ENCODE measurements at places on chromosomes 1 and 21. TPM values are rescaled to one million over a fixed set of nuclear protein-coding genes. Genes with fewer than 3 reads are reported as not detected.

The NCAM2 gene
- total RNA-seq: not detected

The CHRNB2 gene
- total RNA-seq: 0.22 TPM

The UMODL1 gene
- total RNA-seq: 0.22 TPM

The LRRC39 gene
- 0.88 TPM for total RNA-seq

The LINGO4 gene
- not detected for total RNA-seq

The RGS8 gene
- total RNA-seq: not detected

The RPTN gene
- not detected for total RNA-seq

DNA sequence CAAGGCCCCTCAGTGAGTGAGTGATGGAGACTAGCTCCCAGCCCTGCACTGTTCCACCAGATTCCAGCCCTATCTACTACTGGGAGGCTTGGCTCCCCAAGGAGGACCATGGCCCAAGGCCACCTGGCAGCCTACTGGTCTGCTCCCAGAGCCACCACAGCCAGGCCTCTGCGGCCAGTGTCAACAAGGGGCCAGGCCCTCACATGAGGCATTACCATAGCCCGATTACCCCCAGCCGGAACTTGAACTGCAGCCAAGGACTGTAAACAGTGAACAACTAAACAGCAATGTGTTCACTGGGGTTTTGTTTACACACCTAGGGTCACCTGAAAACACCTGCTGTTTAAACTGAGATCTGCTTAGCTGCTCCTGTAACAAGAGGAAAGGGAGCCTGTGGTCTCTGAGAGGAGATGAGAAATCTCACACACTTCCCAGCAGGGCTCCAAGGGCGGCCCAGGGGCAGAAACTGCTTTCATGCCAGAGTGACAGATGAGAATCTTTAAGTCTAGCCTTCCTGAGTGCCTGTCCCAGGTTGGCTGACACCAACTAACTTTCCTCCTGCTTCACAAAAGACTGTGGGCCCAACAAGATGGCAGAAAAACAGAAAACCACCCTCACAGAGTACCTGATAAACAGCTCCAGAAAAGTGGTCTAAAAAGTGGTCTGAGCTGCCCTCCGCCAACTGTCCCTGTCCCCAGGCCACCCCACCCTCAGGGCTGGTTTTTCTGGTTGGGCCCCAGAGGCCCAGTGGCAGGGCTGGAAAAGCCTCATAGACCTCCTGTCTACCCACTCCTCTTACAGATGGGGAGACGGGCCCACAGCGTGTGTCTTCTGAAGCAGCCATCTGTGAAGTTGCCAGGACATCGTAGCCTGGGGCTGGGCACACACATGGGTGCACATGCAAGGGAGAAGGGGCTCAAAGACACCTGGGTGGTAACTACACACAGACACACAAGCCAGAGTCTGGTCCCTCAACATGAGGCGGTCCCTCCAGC is 28.8 kb downstream of the MEF2D start:
- peak; percentile 93 for DNase-seq

GRCh38 chr1:56363007-56363770 is 216.2 kb downstream of the PLPP3 start:
- no peak for DNase-seq

DNA sequence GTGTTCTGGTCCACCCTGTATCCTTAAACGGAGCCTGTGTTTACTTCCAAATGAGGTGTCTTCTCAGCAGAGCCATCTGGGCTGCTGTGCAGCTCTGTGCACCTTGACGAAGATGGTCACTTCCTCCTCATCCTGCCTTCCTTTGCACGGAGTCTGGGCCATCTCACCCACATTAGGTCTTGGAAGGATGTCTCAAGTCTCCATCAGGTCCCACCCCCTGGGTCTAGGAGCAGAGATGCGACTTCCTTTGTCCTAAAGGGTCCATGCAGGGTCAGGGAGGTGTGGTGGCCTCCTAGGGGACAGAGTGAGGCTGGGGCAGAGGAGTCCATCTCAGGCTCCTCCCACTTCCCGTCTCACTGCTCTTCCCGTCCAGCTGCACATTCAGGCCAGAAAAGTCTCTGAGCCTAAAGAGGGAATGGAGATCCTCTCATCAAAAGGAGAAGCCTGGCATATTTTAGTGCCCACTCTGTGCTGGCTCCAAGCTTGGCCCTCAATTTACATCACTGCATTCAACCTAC is 209.2 kb downstream of the MATN1 start:
- no peak for DNase-seq

GRCh38 chr1:216921866-216922265 is 198.6 kb upstream of the ESRRG start:
- DNase-seq: no peak

DNA sequence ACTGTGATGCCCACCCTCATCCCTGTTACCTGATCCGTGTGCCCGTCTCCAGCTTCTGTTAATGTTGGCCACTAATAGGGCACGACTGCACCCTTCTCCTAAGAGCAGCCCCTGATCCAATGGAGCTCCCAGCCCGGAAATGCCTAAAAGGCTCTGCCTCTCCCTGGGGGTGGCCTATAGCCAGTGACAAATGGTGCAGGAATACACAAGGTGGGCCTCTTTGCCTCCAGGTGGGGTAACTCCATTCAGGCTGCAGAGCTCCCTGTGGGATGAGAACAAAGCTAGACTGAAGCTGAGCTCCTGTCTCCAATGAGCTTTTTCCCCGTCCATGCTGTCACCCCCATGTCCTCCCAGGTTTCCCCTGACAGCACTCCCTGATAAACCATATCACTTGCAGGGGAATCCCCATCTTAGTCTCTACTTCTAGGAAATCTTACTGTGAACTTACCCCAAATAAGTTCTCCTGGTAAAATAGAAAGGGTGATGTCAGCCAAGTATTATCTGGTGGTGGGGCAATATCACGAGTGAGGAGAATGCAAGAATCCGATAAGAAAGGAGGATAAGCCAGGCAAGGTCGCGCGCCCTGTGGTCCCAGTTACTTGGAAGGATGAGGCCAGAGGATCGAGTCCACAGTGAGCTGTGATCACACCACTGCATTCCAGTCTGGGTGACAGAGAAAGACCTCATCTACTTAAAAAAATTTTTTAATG is 18.6 kb downstream of the S100A7A start:
- no peak for DNase-seq

DNA sequence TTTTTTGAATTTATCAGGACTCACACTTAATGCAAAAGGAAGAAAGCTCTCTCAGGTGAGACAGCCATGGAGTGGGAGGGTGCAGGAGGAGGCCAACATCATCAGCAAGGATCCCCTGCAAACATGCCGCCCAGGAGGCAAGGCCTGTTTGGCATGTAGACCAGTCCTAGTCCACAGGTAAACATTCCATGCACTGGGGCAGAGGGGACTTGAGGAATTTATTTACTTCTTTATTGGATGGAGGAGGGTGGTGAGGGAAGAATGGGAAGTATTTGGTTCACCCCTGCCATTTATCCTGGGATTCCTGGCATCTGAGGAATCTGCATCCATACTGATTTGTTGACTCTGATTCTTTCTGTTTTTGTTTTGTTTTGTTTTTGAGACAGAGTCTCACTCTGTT is 1.5 kb upstream of the UQCRHL start:
- DNase-seq: no peak

- no peak for DNase-seq
Measured at GRCh38 chr1:177464686-177465085, 293.9 kb downstream of the BRINP2 start.

DNA sequence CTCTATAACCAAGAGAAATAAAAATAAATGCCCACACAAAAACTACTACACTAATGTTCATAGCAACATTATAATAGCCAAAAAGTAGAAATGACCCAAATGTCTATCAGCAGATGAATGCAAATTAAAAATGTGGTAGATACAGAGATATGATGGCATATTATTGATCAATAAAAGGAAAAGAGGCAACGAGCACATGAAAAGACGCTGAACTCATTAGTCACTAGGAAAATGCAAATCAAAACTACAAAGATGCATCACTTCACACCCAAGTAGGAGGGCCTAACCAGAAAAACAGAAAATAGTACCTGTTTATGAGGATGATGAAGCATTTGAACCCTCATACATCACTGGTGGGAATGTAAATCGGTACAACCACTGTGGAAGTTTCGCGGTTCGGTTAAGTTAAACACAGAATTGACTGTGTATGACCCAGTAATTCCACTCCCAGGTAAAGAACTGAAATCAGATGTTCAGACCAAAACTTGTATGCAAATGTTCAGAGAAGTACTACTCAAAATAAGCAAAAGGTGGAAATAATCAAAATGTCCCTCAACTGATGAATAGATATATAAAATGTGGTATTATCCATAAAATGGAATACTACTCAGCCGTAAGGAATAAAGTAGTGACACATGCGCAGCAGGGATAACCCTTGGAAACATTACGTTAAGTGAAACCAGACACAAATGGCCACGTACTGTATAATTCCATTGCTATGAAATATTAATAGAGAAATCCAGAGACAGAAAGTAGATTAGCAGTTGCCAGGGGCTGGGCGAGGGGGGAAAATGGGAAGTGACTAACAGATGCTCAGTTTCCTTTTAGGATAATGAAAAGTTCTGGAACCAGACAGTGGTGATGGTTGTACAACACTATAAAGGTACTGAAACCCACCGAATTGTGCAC is 3.1 kb downstream of the USP48 start:
- no peak for DNase-seq

GRCh38 chr1:114353262-114353661 is 157.7 kb downstream of the TRIM33 start:
- no peak for DNase-seq

DNA sequence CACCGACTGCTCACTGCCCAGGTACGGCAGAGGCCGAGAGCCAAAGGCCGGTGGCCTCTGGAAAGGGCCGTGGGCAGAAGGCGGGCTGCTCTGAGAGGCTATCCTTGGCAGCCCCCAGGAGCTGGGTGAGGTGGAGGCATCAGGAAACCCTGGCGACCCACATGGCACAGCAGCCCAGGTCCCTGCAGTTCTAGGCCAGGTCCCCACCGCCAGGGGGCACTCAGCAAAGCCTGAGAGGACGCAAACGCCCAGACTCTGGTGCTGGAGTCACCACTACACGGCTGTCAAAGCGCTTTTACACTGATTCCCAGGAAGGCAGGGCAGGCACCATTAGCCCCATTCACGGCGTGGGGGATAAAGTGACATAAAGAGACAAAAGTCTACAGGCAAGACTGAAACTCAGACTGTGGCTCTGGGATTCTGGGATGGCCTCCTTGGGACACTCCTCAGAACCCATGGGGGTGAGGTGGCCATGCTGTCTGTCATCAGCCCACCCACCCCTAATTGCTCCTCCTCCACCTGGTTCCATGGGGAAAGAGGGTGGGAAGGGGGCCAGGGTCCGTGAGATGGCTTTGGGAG is 4.9 kb downstream of the PLEKHG5 start:
- DNase-seq: peak; percentile 88

DNA sequence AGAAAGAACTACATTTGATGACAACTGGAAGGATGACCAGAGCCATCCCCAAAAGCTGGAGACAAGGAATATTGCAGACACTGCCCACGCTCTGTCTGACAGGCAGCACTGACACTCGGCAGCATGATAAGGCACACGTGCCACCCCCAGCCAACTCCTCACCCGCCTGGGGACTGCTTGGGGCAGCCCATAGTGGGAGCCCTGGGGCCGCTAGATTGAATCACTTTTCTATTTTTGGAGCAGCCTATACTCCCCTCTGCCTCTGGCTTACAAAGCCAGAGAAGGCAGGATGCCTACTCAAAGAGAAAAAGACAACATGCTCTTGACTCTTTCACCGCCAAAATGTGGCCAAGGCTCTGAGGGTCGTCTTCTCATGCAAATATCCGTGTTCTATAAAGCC is 1.3 kb downstream of the SMG5 start:
- DNase-seq: peak; percentile 38

- DNase-seq: no peak
Measured at GRCh38 chr1:16385659-16386453, 18.8 kb downstream of the SZRD1 start.

DNA sequence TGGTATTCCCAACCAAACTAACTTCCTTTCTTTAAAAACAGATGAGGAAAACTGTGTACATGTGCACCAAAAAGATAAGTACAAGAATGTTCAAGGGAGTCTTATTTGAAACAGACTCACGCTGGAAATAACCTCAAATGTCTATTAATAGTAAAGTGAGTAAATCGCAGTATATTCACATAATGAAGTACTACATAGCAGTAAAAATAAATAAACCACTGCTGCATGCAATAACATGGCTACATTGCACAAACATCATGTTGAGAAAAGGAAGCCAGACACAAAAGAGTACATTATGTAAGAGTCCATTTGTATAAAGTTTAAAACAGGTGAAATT is 5.2 kb upstream of the DENND2D start:
- DNase-seq: no peak

- no peak for DNase-seq
Measured at GRCh38 chr1:175404177-175404576, 211.6 kb upstream of the KIAA0040 start.

GRCh38 chr1:64921771-64922170 is 44.6 kb downstream of the JAK1 start:
- DNase-seq: no peak

DNA sequence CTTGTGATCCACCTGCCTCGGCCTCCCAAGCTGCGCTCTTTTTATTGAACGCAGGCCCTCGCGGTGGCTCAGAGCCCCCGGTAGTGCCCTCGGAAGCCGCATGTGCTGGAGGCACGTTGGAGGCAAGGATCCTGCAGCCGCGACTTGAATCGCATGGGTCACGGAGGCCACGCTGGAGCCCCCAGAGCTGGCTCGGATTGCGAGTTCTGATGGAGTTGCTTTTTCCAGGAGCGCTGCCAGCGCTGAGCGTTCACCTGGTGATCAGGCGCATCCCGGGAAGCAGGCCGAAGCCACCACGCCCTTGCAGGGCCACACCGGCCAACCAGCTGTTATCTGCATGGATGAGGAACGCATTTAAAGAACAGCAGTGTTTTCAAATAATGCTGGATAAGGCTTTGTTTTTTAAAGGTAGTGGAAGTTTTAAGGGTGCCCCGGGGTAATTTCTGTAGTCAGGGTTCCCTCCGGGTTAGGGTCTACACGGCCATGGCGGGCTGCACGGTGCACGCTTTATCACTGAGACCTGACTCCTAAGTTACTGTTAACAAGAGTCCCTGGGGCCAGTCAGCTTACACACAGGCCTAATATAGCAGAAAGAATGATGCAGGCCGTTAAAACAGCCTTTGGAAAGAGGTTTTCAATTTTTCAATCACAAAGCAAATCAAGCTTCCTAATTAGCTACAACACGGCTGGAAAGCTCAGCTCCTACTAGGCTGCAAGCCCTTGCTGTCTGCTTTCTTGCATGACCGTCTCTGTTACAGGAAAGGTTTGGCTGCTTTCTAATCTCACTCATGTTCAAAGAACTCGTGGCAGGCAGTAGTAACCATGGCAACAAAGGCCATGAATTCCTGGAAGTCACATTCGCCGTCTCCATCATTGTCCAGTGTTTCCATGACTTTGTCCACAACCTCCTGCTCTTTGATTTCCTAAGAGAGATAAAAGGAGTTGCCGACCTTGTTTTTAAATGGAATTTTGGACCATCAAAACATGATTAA is 6.0 kb downstream of the S100B start:
- DNase-seq: no peak

- peak; percentile 53 for DNase-seq
Measured at GRCh38 chr1:228515200-228515834, 28.1 kb downstream of the RNF187 start.
